Esophagus muscularis mucosa (tissue), 4 donors: ENCODE measurements at places on chromosomes 13 and 19. TPM values are rescaled to one million over a fixed set of nuclear protein-coding genes. Genes with fewer than 3 reads are reported as not detected.

GRCh38 chr13:113962975-113963374 lies 10.9 kb downstream of the C13orf46 start:
- DNase-seq: no peak

ACP7 gene
- total RNA-seq: not detected

ZNF728 gene
- 4.6 TPM for total RNA-seq

OR7D4 gene
- total RNA-seq: not detected

TJP3 gene
- 0.17 TPM for total RNA-seq

DNA sequence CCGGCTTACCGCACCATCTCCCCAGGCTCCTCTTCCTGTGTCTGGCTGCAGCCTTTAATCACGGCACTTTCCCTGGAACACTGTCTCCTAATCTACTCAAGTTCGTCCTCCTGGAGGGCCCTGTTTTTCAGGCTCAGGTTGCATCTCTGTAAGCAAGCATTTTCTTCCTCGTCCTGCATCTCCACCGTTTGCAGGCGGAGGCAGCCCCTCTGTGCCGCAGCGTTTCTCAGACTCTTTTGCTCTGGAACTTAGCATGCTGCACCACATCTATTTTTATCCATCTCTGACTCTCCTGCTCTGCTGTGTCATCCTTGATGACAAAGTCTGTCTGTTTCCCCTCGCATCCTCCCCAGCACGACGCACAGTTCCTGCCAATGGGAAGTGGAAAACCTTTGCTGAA lies 117.5 kb downstream of the ATP8A2 start:
- DNase-seq: peak; percentile 68

DNA sequence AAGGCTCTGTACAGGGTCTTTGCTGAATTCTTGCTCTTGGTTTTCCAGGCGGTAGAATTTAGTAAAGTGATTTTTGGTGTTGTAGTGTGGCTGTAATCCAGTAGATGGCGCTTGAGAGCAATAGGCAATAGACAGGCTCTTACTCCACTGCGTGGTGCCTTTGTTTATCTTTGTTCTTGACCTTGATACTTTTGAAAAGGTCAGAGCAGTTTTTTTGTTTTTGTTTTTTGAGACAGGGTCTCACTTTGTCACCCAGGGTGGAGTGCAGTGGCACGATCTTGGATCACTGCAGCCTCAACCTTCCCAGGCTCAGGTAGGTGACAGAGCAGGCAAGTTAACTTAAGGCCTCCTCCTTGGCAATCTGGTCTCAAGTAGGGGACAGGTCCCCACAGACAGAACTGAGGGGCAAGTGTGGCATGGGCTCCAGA lies 12.2 kb upstream of the LILRA5 start:
- DNase-seq: no peak

SOX1 gene
- under 0.01 TPM for total RNA-seq

LIM2 gene
- not detected for total RNA-seq

DNA sequence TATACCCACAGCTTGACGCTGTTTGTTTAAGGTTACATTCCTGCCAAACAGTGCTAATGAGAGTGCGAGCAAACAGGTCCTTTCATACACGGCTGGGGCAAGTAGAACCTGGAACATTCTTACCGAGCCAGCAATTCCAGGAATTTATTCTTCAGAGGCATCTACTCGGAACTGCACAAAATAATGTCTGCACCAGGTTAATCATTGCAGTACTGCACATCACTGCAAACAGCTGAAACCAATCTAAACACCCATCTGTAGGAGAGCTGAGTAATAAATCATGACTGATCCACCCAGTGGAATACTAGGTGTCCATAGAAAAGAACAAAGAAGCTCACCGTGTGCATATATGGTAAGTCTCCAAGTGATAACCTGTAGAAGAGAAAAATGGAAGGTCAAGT lies 1.2 kb upstream of the ZNF579 start:
- no peak for DNase-seq

ZNF653 gene
- total RNA-seq: 9.6 TPM

DNA sequence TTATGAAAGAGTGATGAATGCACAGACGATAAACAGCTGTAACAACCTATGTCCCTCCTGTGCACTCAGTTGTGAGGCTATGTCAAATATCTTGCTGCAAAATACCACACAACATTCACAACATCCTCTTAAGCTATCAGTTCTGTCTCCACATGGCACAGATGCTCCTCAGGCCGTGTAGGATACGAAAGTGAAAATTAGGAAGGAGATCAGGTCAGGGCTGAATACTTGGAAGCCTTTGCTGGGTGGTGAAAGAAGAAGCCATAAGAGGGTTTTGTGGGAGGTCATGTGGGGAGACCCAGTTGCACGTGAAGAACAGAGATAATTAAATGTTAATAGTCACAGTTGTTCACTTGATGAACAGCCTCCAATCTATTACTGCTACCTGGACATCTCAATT lies 58.9 kb downstream of the RXFP2 start:
- DNase-seq: no peak

GRCh38 chr13:66212511-66212910 lies 1017.6 kb downstream of the PCDH9 start:
- DNase-seq: no peak

DNA sequence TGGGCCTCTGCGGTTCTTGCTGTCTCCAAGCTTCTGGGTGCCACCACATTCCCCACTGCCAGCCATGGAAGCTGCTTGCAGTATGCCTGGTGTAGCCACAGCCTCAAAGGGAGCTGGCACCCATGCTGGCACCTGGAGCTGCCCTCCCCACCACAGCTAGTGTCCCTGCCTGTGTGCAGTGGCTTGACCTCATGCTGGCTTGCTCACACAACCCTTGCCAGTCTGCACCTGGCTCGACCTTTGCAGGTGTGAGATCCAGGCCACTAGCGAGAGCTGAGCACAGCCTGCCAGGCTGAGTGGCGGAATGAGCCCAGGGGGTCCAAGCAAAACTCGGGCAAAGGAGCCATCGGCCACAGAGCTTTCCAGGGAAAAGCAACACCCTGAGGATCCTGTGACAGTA lies 236.7 kb upstream of the CSNK1A1L start:
- DNase-seq: no peak

GRCh38 chr19:49506575-49507105 lies 5.8 kb upstream of the FCGRT start:
- no peak for DNase-seq

DNA sequence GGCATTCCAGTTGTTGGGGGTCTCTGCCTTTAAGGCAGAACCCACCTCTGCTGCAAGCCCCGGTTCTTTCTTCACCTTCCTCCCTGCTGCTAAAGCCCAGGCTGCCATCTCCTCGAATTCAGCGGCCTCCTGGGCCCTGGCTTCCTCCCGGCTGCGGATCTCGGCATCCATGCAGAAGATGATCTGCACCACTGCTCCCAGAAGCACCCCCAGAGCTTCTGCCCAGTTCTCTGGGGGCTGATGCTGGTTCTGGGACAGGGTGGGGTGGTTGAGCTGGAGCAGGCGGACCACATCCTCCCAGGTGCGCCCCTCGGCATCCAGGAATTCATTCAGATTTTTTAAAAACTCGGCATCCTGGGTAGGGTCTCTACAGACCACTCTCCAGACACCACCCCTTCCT lies 987 bp downstream of the PNMA8A start:
- DNase-seq: no peak

DNA sequence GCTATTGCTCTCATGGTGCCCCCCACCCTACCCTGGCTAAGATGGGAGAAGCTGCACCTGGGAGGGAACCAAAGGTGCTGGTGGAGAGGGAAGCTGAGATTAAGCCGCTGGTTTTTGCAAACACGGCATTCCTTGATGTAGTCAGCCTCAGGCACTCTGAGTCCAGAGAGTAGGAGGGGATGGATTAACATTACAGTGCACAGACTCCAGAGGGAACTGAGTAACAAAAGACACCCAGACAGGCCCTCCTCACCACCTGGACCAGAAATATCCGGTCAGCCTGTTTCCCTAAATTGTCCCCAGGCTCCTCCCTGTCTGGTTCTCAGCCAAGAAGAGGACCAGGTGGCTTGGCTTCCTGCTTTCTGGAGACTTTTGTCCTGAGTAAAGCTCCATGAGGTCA lies 28.9 kb upstream of the PABPC3 start:
- DNase-seq: no peak
